ENCODE measurements at places on chromosomes 7 and 10.

GRCh38 chr10:24579906-24580305, 143.8 kb downstream of the ARHGAP21 start:
- no peak for DNase-seq

DNA sequence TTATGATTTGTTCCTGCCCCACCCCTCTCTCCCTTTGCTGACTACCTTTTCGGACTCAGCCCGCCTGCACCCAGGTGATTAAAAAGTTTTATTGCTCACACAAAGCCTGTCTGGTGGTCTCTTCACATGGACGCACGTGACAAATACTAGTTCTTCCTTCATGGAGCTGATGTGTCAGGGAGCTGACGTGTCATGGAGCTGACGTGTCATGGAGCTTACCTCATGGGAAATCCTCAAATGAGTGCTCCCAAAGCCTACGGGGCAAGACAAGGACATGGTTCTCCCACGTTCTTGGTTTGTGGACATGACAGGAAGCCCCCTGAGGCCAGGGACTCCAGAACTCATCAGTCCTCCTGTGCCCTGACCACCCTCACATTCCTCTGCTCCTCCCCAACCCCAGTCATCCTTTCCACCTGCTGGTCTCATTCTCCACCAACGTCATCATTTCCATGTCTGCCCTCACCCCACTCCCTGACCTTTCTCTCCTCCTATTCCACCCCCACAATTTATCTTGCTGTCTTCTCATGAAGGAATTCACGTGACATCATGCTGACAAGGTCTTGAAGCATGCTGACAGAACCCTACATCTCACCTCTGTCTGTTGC, 261.3 kb downstream of the TCERG1L start:
- DNase-seq, result no peak

DNA sequence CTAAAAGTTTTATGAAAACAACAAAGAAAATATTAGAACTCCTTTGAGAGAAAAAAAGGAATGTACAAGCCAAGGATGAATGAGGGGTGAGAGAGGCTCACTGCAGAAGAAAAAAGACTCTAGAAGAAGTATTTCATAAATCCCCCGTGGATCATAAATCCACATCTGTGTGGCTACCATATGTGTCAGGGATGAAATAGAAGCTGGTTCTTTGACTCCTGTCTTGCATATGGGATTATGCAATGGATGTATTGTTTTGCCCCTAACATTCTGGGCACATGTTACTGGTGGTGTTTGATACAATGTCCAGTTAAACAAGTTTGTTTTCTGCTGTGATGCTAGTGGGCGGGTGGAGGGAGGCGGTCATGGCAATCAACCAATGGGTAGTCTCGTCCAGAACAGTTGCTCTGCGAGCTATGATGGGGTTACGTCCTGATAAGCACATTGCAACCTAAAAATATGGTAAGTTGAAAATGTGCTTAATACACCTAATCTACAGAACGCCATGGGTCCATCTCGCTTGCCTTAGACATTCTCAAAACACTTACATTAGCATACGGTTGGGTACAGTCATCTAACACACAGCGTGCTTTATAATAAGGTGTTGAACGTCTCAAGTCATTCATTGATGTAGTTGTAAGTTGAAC, 34.1 kb upstream of the PITRM1 start:
- DNase-seq, result no peak

- no peak for DNase-seq
Observed at GRCh38 chr10:75166623-75166972, 44.0 kb upstream of the VDAC2 start.

DNA sequence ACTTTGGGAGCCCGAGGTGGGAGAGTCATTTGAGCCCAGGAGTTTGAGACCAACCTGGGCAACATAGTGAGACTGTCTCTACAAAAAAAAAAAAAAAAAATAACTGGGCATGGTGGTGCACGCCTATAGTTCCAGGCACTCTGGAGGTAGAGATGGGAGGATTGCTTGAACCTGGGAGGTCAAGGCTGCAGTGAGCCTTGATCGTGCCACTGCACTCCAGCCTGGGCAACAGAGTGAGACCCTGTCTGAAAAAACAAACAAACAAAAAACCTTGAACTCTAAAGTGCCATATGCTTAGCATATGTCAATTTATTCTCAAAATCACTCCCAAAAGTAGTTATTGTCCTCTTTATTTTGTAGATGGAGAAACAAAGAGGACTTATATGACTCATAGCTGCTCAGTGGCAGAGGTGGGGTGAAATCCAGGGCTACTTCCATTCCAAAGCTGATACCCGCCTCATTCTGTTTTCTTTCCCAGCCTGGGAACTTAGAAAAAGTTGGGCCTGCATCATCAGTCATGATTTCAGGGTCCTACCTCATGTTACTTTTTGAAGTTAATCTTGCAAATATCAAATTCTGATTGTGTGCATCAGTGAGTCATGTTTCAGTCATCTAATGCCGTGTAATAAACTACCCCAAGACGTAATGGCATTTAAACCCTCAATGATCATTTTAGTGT, 13.3 kb downstream of the DHTKD1 start:
- no peak for DNase-seq

- no peak for DNase-seq
Observed at GRCh38 chr10:74924251-74924963, 98.0 kb downstream of the KAT6B start.

All from stimulated activated CD8-positive, alpha-beta memory T cell treated with anti-CD3 and anti-CD28 coated beads, Interleukin-7, amount 100 ng/mL, for 4 hours (primary cell).